Body of pancreas (tissue), 4 donors: ENCODE measurements at places on chromosomes 16 and 17.

DNA sequence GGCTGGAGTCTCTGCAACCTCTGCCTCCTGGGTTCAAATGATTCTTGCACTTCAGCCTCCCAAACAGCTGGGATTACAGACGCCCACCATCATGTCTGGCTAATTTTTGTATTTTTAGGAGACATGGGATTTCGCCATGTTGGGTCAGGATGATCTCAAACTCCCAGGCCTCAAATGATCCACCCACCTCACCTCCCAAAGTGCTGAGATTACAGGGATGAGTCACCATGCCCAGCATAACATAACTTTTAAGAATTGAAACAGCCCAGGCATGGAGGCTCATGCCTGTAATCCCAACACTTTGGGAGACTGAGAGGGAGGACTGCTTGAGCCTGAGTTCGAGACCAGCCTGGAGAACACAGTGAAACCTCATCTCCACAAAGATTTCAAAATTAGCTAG is 2.5 kb downstream of the RSL1D1 start:
- no peak for DNase-seq
- no peaks in the 10 kb centered on the region for H3K27me3 ChIP-seq
- peaks cover 26% of the 10 kb centered on the region for H3K36me3 ChIP-seq

DNA sequence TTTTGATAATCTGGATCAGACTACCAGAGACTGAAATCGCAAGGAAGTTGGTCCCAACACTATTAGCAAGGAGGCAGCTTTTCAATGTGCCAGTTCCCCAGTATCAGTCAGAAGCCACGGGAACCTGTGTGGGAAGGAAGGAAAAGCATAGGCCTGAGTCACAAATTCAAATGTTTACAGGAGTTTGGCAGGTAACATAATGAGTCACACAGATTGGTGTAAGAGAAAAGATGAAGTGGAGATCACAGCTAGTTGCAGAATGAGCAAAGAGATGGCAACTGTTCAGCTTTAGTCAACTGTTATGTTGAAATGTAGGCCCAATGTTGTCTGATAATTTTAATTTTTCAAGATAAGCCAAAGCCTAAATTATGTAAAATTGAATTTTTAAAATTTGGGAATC is 28.1 kb upstream of the ITGA2B start:
- DNase-seq, result no peak
- peak overlapping the region; percentile 27 for H3K27ac ChIP-seq
- H3K4me3 ChIP-seq, result no peak overlapping the region
- peaks cover 6% of the 10 kb centered on the region for H3K4me1 ChIP-seq

GRCh38 chr17:16987830-16988601 is 16.1 kb upstream of the TNFRSF13B start:
- H3K36me3 ChIP-seq, result no peaks in the 10 kb centered on the region
- H3K4me1 ChIP-seq, result no peaks in the 10 kb centered on the region
- H3K4me3 ChIP-seq, result no peak overlapping the region

- no peaks in the 10 kb centered on the region for H3K36me3 ChIP-seq
- H3K4me3 ChIP-seq, result no peak overlapping the region
- peak; percentile 31 for DNase-seq
- H3K27me3 ChIP-seq, result no peaks in the 10 kb centered on the region
Observed at GRCh38 chr17:10135539-10136257, 62.7 kb downstream of the GAS7 start.

GRCh38 chr16:80718480-80719220 is 85.7 kb downstream of the CDYL2 start:
- no peaks in the 10 kb centered on the region for H3K36me3 ChIP-seq
- no peaks in the 10 kb centered on the region for H3K27me3 ChIP-seq
- H3K4me3 ChIP-seq, result no peak overlapping the region
- DNase-seq, result peak; percentile 91
- H3K27ac ChIP-seq, result peak overlapping the region; percentile 52
- peaks cover 20% of the 10 kb centered on the region for H3K4me1 ChIP-seq

GRCh38 chr17:61420052-61420451 is 20.4 kb downstream of the TBX2 start:
- no peak for DNase-seq
- H3K4me3 ChIP-seq, result no peak overlapping the region
- no peaks in the 10 kb centered on the region for H3K27me3 ChIP-seq
- H3K36me3 ChIP-seq, result no peaks in the 10 kb centered on the region
- peaks cover 9% of the 10 kb centered on the region for H3K4me1 ChIP-seq

DNA sequence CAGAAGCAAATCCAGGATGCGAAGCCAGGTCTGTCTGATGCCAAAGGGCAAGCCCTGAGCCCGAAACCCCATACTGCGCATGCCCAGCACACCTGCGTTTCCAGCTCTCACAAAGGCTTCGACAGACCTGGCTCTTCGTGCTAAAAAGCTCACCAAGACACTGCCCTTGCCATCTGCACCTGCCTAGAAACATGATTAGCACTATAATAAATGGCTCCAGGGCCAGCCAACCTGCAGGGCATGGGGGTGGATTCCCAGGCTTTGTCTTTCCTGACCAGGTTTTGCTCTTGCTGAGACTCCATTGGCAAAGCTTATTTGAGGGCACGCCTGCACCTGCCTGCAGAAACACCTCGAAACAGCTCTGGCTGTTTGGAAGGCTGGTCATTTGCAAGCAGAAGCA is 14.4 kb upstream of the PLD6 start:
- no peak for DNase-seq
- peaks cover 73% of the 10 kb centered on the region for H3K36me3 ChIP-seq
- no peak overlapping the region for H3K27ac ChIP-seq
- no peaks in the 10 kb centered on the region for H3K27me3 ChIP-seq
- no peaks in the 10 kb centered on the region for H3K4me1 ChIP-seq

GRCh38 chr16:78317564-78318240 is 218.2 kb downstream of the WWOX start:
- no peak for DNase-seq
- no peaks in the 10 kb centered on the region for H3K4me1 ChIP-seq
- no peaks in the 10 kb centered on the region for H3K36me3 ChIP-seq
- H3K27ac ChIP-seq, result no peak overlapping the region

DNA sequence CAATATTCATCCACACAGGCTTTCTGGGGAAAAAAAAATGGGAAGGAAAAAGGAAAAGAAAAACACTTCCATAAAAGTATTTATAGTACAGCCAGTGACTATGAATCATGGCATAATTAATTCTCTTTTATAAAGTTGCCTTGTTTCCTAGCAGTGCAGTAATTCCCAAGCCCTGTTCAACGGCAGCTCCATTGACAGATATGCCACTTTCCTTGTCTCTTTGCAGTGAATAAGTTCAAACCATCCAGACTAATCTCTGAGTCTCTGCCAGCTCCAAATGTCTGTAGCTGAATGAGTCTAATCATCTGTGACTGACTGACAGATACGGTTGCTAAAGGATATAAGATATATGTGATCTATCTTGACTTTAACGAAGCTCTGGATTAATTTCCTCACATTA is 52.9 kb upstream of the KCNJ16 start:
- H3K4me1 ChIP-seq, result no peaks in the 10 kb centered on the region
- no peaks in the 10 kb centered on the region for H3K27me3 ChIP-seq
- H3K36me3 ChIP-seq, result no peaks in the 10 kb centered on the region
- DNase-seq, result no peak
- no peak overlapping the region for H3K4me3 ChIP-seq
- no peak overlapping the region for H3K27ac ChIP-seq

- peak; percentile 54 for DNase-seq
- no peaks in the 10 kb centered on the region for H3K4me1 ChIP-seq
- H3K27me3 ChIP-seq, result no peaks in the 10 kb centered on the region
- no peak overlapping the region for H3K27ac ChIP-seq
Observed at GRCh38 chr17:8935191-8935590, 30.3 kb downstream of the PIK3R5 start.
